Activated CD4-positive, alpha-beta T cell treated with anti-CD3 and anti-CD28 coated beads, Interleukin-2, Interleukin-4, amounts not matched to agents 100 ng/mL and 50 ng/mL, durations not matched to agents 16 hours and 8 hours (primary cell): ENCODE measurements at places on chromosomes 1 and 21.

DNA sequence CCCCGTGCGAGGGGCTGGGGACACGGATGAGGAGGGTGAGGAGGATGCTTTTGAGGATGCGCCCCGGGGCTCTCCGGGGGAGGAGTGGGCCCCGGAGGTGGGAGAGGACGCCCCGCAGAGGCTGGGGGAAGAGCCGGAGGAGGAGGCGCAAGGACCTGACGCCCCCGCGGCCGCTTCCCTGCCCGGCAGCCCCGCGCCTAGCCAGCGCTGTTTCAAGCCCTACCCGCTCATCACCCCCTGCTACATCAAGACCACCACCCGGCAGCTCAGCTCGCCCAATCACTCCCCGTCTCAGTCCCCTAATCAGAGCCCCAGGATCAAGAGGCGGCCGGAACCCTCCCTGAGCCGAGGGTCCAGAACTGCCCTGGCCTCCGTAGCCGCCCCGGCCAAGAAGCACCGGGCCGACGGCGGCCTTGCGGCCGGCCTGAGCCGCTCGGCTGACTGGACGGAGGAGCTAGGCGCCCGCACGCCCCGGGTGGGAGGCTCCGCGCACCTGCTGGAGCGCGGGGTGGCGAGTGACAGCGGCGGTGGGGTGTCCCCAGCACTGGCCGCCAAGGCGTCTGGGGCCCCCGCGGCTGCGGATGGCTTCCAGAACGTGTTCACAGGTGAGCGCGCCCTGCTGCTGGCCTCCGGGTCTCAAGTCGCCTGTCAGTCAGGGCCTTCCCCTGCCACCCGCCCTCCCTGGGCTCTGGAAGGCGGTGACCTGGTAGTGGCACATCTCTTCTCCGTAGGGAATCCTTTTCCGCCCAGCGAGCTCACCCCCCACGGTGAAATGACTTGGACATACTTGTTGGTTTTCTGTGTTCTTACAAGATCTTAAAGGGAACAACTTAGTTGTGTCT lies 1.7 kb downstream of the FMN2 start:
- no peak for DNase-seq

DNA sequence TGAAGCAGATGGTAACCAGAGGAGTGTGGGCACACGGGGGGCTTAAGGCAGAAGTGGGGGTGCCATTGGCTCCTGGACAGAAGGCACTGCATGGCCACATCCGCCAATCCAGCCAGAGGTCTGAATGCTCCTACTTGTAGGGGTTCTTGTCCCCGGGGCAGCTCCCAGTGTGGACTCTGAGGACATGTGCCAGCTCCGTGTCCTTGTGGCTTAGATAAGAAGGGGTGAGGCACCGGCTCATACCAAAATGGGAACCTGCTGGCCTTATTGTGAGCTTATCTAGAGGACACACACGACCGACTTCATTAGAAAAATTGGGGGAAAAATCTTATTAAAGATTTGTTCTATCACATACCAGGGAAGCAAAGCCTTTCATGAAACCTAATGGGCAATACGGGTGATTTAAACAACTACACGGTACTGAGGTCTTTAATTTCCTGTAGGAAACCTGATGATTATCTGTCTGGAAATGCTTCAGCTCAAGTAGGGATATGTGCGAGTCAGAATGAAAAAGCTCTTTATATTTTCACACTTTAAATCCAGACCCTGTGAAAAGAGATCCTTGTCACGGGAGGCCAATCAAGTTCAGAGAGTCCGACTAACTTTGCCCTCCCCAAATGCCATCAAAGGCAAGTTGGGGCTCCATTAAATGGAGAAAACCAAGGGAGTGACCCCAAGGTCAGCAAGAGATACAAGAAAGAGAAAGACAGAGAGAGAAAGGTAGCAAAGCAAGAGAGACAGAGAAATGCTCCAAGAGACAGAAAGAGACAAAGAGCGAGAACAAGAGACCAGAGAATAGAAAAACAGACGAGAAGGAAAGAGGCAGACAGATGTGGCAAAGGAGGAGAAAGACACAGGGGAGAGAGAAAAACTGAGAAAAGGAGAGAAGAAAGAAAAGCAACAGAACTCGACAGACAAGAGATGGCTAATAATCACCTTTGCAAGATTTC lies 14.1 kb upstream of the KCNN3 start:
- DNase-seq, result no peak

- DNase-seq, result no peak
Measured at GRCh38 chr1:29527314-29528004, 291.1 kb downstream of the PTPRU start.

GRCh38 chr1:41655632-41656031 lies 171.1 kb upstream of the EDN2 start:
- no peak for DNase-seq

DNA sequence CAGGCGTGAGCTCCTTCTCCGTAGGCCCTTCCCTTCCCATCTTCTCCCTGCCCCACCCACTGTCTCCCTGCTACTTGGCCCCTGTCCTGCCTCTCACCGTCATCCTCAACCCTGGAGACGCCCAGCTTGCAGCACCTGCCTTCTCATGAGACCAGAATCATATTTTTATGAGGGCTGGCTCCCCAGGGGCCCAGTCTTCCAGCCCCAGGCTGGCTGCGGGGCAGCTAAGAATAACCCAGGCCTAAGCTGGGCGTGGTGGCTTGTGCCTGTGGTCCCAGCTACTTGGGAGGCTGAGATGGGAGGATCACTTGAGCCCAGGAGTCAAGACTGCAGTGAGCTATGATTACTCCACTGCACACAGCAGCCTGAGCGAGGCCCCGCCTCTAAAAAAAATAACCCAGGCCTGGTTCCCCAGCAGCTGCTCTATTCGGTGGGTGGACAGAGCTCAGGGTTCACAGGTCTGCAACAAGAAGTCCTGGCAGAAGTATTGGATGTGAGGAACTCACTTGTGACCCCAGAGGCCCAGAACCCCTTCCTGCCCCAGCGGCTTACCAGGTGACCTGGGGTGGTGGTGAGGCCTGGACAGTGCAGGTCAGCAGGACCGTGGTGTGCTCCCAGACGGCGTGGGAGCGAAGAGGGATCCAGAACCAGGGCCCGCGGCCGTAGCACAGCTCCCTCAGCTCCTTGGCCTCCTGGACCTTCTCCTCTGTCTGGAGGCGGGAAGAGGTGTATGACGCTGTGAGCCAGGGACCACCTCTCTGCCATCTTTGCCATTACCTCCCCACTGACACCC lies 6.4 kb downstream of the MYOM3 start:
- no peak for DNase-seq

GRCh38 chr1:156419854-156420204 lies 50.8 kb downstream of the RHBG start:
- DNase-seq, result no peak

DNA sequence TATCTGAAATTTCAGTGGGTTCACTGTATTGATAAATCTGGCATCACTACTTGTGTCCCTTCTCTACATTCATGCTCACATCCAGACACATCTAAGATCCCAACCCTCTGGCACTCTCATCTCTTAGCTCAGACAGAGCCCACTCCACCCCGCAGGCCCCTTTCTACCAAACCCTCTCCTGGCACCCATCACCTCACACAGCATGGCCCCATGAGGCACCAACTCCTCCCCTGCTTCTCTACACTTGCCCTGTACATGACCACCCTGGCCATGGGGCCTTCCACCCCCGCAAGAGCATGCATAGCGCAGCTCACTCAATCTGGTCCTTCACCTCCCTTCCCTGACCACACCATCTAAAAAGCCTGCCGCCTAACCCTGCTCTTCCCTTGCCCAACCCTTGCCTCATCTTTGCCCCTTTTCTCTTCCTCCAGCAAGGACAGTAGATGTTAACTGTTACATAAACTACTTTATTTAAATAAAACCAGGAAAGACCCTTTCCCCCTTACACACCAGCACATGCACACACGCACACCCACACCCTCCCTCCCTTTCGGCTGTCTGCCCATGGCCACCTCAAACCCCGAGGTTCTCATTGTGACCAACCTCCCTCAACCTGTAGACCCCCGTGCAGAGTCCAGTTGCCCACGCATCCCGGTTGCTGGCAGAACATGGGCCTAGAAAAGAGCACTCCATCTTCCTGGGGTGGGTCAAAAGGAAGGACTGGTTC lies 15.6 kb downstream of the SH3BP5L start:
- no peak for DNase-seq

- DNase-seq, result no peak
Measured at GRCh38 chr1:155178441-155179111, 4.9 kb downstream of the TRIM46 start.

GRCh38 chr1:26887125-26887524 lies 3.0 kb downstream of the GPN2 start:
- peak; percentile 19 for DNase-seq

DNA sequence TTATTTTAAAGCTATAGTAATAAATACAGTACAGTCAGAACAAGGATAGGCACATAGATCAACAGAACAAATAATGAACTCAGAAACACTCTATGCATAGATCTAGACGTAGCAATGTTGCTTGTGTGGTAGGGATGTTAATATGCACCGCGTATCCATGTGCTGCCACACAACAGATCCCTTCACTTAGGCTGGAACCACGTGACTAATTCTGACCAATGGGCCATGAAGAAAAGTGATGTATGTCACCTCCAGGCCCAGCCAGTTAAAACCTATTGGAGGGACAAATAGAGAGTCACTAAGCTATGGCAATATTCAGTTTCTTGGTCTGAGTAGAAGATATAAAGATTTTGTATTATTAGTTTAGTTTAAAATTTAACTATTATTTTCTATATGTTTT lies 91.4 kb downstream of the ADAMTS1 start:
- no peak for DNase-seq

DNA sequence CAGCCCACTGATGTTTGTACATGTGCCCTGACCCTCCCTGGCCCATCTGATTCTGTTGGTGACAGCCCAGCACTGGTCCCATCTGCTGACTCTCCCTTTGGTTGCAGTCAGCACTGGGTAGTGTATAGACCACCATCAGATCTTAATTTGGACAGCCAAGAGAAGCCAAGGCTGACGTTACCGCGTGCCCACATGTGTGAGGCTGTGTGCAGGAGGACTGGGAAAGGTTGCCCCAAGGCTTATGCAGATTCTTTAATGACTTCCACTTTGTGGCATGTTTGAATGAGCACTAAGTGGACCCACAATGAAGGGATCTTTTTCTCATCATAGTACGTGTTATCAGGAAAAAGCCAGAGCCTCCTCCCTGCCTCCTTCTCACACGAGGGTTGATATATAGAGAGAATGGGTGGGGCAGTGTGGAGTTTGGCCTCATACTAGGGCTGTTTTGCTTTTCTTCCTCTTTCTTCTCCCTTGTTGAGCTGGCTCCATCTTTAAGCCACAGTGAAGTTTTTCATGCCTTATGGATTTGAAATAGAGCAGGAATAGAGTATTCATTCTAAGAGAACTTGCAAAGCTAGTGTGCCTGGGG lies 93.5 kb downstream of the NAV1 start:
- no peak for DNase-seq

DNA sequence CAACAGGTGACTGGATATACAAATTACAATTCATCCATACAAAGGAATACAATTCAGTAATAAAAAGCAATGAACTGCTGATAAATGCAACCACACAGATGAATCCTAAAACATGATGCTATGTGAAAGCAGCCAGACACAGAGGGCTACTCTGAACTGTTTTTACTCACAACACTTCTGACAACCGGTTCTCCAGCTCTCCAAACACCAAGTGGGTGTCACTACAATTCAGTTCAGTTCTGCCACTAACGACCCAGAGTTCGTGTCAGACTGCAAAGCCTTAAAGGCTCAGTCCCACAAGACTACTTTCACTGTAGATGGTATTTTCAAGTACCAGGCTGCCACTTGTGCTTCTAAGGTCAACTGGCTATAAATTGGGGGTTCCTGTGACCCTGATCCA lies 119.4 kb downstream of the SLC16A1 start:
- DNase-seq, result no peak

DNA sequence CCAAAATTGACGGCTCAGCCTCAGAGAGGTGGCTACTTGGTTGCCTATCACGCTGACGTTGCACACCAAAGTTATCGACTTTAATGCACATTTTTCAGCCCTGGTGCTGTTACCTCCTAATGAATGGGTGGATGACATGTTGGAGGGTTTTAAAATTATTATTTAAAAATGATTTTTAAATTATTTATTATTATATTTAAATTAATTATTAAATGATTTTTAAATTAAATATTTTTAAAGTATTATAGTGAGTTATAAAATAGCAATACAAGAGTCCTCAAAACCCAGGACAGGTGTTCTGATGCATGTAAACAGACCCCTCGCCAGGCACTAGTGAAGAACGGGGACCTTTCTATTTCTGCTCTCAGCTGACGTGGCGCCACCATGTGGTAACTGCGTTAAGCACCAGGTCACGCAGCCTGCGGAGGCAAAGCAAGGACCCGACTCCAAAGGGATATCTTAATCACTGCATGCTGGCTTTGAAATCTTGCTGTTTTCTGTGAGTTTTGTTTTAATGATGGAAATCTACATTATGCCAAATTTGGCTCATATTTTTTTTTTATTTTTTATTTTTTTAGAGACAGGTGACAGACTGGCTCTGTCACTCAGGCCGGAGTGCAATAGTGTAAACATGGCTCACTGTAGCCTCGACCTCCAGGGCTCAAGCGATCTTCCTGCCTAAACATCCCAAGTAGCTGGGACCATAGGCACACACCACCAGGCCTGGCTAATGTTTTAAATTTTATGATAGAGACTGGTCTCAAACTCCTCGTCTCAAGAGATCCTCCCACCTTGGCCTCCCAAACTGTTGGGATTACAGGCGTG lies 22.6 kb downstream of the CASP9 start:
- DNase-seq, result peak; percentile 57
